Foreskin keratinocyte (primary cell): ENCODE measurements at places on chromosomes 13 and 19. TPM values are rescaled to one million over a fixed set of nuclear protein-coding genes. Genes with fewer than 3 reads are reported as not detected.

KLK2 gene
- not detected in 2 replicates for total RNA-seq

TSHZ3 gene
- total RNA-seq = 8.4 and 8.8 TPM in 2 replicates

KRTDAP gene
- total RNA-seq = 9.0 and 12.6 TPM in 2 replicates

PGLYRP2 gene
- total RNA-seq = not detected in 2 replicates

C19orf38 gene
- not detected in 2 replicates for total RNA-seq

GMIP gene
- 8.0 TPM in 2 replicates for total RNA-seq

C19orf67 gene
- not detected in 2 replicates for total RNA-seq

DNA sequence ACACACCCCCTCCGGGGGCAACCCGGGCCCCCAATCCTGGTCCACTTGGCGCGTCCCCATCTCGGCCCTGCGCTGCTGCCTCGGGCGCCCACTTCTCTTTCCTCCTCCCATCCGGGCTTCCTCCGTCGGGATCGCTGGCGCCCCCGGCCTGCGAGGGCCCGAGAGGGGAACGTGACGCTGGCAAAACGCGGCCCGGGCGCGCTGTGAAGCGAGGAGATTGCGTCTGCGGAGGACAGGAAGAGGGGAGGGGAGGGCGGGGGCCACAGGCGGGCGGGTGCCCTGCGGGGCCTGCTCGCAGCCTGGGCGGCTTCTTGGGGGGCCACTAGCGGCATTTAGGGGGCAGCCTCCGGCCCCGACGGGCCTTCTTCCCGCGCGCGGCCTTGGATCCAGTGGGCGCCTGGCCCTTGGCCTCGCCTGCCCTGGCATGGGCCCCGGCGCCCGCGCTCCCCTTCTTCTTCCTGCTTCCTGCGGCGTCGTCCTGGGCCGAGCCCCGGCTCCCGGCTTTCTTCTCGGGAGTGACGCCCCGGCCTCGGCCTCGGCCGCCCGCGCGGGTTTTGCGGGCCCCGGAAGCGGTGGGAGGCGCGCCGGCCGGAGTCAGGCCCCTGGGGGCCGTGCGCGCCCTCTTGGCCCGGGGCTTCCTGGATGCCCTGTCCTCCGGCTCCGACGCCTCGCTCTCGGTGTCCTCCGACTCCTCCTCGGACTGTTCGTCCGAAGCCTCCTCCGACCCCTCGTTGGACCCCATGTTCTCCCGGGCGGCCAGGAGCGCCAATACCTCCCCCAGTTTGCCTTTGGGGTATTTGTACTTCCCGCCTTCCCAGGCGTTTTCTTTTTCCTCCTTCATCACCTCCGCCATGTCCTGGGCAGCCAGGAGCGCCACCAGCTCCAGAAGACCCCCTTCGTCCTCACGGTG lies 2.2 kb downstream of the PNMA8B start:
- DNase-seq = no peak

DNA sequence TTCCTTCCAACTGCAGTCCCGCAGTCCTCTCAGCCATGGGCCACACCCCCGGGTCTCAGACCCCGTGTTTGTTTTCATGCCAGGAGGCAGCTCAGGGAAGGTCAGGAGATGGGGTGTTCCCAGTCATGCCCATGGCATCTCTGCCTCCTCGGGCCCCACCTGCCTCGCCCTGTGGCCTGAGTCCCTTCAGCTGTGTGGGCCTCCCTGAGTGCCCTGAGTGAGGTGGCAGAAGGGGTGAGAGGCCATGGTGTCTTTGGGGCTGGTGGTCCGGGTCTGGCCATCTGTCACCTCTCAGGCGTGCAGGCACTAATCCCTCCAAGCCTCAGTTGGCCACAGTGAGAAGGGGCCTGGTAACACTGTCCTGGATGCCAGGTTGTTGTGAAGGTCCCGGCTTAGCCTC lies 10.9 kb upstream of the KDM4B start:
- no peak for DNase-seq

DNA sequence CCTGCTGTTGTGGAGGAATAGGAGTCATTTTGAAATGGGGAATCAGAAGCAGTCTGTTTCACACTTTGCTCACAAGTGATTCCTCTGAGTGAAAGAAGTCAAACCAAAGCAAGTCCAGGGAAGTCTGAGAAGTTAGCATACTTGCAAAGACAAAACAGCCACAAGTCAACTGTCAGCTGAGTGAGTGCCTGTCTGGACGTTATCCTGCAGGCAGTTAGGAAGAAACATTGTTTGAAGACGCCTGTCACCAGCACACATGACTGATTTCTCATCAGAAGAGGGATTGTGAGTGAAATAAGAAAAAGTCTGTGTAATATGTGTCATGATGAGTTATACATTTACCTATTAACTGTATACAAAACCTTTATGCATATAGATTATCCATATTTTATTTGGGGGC lies 153.5 kb downstream of the KCNRG start:
- DNase-seq = peak; percentile 13

GRCh38 chr13:71430681-71431080 lies 436.3 kb downstream of the DACH1 start:
- DNase-seq = no peak

DNA sequence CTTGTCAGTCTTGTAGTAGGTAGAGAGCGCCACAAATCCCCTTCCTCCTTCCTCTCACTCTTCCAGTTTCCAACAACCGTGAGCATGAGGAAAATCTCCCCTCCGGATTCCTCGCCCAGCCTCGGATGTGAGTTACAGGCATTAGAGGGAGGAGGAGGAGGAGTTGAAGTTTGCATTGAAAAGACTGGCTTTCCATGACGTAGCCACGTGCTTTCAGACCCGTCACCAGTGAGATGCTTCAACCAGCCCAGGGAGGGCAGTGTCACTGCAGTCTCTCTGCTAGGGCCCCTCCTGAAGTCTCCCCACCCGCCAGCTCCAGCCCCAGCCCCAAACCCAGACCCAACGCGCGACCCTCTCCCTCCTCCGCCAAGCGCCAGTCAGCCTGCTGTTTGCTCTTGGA lies 442 bp upstream of the FGF14 start:
- peak; percentile 25 for DNase-seq

DNA sequence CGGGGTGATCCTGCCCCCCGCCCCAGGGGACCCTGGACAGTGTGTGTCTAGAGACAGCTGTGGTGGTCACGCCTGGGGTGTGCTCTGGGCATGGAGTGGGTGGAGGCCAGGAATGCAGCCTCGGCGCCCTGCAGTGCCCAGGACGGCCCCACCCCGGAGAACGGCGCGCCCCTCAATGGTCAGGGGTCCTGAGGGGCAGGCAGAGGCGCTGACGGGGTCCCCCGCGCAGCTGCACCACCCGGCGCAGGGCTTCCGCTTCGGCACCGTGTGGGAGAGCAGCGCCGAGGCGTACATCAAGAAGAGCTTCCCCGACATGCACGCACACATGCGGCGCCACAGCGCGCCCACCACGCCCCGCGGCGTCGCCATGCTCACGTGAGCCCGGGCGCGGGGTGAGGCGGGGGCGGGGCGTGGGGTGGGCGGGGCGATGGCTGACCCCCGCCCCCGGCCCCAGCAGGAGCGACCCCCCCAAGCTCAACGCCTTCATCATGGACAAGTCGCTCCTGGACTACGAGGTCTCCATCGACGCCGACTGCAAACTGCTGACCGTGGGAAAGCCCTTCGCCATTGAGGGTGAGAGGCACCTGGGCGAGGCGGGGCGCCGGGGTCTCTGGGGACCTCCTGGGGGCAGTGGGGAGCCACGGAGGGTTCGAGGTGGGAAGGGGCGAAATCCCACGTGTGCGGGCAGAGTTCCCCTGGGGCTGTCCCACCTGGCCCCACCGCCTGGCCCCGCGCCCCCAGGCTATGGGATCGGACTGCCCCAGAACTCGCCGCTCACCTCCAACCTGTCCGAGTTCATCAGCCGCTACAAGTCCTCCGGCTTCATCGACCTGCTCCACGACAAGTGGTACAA lies 7.4 kb downstream of the GRIN3B start:
- DNase-seq = no peak

- no peak for DNase-seq
These were observed 14.8 kb downstream of the TFDP1 start for GRCh38 chr13:113599391-113599790.

GRCh38 chr13:27830010-27830409 lies 37.7 kb downstream of the GSX1 start:
- DNase-seq = no peak

GRCh38 chr13:96238861-96239260 lies 149.0 kb downstream of the HS6ST3 start:
- DNase-seq = peak; percentile 29

DNA sequence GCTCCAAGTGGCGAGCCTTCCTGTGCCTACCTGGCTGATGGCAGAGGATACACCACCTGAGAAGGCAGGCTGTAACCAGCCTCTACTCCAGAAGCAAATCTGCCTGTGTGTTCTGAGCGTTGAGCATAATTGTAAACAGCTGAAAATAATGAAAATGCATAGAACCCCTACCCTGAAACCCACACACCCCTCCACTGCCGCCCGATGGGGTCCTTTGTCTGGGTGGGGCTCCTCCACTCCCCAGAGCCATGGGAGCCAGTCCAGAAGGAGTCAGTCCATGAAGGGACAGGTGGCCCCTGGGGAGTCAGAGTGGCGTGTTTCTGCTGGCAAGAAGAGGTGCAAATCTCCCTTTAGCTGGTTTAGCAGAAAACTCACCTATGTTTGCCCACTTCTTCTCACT lies 8.0 kb upstream of the SOX1 start:
- no peak for DNase-seq

- DNase-seq = no peak
These were observed 5.7 kb downstream of the R3HDM4 start for GRCh38 chr19:907183-907853.

DNA sequence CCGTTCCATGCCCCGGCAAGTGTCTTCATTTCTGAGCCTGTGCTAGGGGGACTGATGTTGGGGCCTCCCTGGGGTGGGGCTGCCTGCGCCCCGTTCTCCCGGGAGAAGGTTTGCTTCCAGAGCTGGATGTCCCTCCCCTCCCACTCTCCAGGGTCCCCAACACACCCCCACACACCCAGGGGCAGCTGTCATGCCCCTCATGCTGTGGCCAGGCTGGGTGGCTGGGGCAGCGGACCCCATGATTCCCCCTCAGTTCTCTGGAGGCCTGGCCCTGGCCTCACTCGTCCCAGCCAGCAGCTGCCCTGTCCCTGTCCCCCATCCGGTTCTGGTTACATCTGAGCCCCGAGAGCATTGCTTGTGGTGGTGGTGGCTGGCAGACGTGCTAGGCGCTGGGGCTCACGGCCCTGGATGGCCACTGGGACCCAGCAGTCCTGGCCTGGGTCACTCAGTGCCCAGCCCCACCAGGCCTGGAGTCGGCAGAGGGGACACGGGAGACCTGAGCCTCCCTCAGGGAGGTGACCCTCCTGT lies 184.8 kb downstream of the KDM4B start:
- DNase-seq = no peak

GRCh38 chr19:18894254-18895037 lies 1.5 kb downstream of the CERS1 start:
- DNase-seq = no peak

DNA sequence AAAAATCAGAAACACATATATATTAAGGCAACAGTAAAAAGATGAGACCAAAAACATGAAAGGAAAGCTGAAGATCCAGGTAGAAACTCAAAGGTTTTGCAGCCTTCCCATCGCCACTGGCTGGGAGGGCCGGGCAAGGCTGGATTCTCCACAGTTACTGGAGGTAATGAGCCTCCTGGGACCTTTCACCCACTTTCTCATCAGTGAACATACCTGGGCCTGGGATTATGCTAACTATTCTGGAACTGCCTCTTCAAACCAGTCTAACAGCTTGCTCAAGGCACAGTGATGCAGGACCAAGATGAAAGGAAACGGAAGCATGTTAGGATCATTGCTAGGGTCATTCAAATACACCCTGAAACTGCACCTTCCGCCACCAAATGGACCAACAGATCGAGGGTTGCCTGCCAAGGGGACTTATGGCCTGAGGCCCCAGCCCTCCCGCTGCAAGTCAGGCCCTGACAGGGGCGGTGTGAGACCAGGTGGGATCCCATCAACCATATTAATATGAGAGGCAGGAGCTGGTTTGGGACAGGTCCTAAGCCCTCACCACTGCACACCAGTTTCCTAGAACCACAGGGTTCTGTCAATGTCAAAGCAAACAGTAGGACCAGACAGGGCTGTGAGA lies 28.4 kb upstream of the ATP12A start:
- DNase-seq = peak; percentile 80

DNA sequence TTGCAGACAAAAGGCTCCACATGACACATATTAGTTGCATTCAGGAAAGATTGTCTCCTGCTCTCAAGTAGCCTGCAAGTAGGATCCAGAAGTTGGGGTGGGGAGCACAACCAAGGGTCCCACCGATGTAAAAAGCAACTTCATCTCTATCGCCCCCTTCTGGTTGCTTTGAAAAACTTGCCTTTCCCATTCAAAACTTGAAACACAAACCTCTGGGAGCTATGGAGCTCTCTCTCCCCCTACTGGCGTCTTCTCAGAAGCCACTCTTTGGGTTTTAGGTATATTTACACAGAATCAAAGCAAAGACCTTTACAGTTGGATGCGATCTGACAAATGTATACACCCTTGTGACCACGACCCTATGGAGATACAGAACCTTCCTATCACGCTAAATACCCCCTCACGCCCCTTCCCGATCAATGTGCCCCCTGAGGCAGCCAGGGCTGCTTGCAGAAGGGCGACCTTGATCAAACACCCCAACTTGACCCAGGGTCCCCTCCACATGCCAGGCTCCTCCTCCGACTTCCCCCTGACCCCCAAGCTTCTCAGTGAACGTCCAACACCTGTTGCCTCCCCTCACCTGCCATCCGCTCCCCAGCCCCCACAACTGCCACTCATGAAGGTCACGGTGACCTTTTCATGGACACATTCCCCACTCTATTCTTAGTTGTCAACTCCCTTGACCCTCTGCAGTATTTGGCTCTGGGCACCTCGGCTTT lies 10.1 kb downstream of the NOSIP start:
- DNase-seq = peak; percentile 57

DNA sequence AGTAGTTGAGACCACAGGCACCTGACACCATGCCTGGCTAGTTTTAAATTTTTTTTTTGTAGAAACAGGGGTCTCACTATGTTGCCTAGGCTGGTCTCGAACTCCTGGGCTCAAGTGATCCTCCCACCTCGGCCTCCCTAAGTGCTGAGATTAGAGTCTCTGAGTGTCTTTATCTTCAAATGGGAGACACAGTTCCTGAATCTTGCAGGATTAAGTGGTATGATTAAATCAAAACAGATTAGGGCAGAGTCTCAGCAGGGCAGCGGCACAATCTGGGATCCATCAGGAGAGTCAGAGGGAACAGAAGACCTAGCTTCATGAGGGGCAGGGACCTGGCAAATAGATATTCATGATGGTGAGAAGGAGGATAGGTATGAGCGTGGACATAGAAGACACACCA lies 953 bp downstream of the RLN3 start:
- no peak for DNase-seq

DNA sequence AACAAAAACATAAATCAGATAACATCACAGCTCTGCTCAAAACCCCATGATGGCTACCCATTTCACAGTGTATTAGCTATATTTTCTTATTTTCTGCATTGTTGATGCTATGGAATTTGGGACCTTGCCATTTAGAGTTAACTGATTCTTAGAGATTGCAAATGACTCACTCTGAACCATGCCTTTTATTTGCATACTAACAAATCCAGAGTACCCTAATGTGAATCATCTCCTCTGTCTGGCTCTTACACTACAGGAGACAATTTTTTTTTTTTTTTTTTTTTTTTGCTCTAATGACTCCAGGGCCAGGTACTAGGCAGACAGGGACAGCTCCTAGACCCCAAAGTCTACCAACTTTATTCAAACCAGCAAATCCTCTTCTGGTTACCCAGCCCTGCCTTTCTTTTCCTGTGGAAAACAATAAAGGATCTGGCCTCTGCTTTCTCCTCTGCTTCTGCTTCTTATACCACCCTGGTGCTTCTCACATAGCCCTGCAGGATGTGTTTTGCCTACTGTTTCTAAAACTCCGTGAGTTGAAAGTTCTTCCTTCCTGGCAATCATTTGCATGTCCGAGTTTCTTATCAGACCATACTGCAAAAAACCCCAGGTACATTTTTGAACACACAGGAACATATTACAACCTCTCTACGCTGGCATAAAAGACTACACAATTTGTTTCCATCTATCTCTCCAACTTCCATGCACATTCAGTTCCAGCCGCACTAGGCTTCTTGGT lies 10.6 kb upstream of the ZNF460 start:
- peak; percentile 81 for DNase-seq
